ENCODE measurements at places on chromosomes 11 and 22. TPM values are rescaled to one million over a fixed set of nuclear protein-coding genes. Genes with fewer than 3 reads are reported as not detected.

The RAB39A gene
- total RNA-seq: not detected

The TRIM49D1 gene
- total RNA-seq: not detected

The CNTF gene
- 1.6 TPM for total RNA-seq

The CRACR2B gene
- total RNA-seq: 3.9 TPM

The ZFTA gene
- 34.3 TPM for total RNA-seq

GRCh38 chr22:46969961-46970360 is 207.5 kb downstream of the TBC1D22A start:
- H3K4me1 ChIP-seq: peaks cover 1% of the 10 kb centered on the region
- H3K27me3 ChIP-seq: no peaks in the 10 kb centered on the region
- no peak overlapping the region for H3K27ac ChIP-seq
- H3K4me3 ChIP-seq: no peak overlapping the region
- no peaks in the 10 kb centered on the region for H3K36me3 ChIP-seq

GRCh38 chr11:67639438-67639859 is at the start of gene TBX10:
TSS of gene TBX10 (minus strand) at chr11:67639763. CDS start at chr11:67639472, 291 bp downstream.
- no peak for DNase-seq
- H3K27ac ChIP-seq: no peak within 1 kb of the TSS
- peaks cover 2% of the 10 kb centered on the region for H3K27me3 ChIP-seq
- H3K4me3 ChIP-seq: no peak within 1 kb of the TSS
- no peaks in the 10 kb centered on the region for H3K36me3 ChIP-seq
- no peaks in the 10 kb centered on the region for H3K4me1 ChIP-seq

DNA sequence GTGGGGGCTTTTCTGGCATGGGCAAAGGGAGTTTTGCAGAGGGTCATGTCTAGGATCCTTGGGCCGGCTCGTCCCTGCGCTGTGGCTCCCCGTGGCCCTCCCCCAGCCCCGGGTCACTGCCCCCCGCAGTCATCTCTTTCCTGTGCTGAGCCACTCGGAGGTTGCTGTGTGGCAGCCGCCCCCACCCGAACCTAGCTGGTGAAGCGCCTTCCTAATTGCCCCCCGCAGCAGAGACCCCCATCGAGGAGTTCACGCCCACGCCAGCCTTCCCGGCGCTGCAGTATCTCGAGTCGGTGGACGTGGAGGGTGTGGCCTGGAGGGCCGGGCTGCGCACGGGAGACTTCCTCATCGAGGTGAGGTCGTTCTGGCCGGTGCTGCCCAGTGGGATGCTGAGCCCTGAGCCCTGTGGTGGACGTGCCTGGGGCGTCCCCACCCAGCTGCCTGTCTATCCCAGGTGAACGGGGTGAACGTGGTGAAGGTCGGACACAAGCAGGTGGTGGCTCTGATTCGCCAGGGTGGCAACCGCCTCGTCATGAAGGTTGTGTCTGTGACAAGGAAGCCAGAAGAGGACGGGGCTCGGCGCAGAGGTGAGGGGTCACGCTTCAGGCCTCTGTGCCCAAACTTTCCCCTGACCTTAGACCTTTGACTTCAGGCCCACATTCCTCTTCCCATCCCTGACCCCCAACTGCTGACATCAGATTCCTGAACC is 32.0 kb downstream of the SHANK3 start:
- no peaks in the 10 kb centered on the region for H3K36me3 ChIP-seq
- peaks cover 18% of the 10 kb centered on the region for H3K4me1 ChIP-seq
- no peak for DNase-seq
- no peaks in the 10 kb centered on the region for H3K27me3 ChIP-seq
- H3K27ac ChIP-seq: no peak overlapping the region

- H3K4me3 ChIP-seq: peak overlapping the region; percentile 27
- DNase-seq: no peak
- H3K27me3 ChIP-seq: peaks cover 4% of the 10 kb centered on the region
- H3K4me1 ChIP-seq: peaks cover 72% of the 10 kb centered on the region
- peak overlapping the region; percentile 88 for H3K27ac ChIP-seq
Measured at GRCh38 chr11:45091563-45092403, 54.7 kb upstream of the PRDM11 start.

- no peaks in the 10 kb centered on the region for H3K27me3 ChIP-seq
- H3K27ac ChIP-seq: peak overlapping the region; percentile 99
- peak overlapping the region; percentile 50 for H3K4me3 ChIP-seq
- H3K4me1 ChIP-seq: peaks cover 83% of the 10 kb centered on the region
- H3K36me3 ChIP-seq: peaks cover 35% of the 10 kb centered on the region
Measured at GRCh38 chr11:68371171-68372041, 59.0 kb downstream of the LRP5 start.

- H3K27me3 ChIP-seq: no peaks in the 10 kb centered on the region
- peaks cover 17% of the 10 kb centered on the region for H3K36me3 ChIP-seq
- peaks cover 38% of the 10 kb centered on the region for H3K4me1 ChIP-seq
- no peak for DNase-seq
- no peak overlapping the region for H3K4me3 ChIP-seq
Measured at GRCh38 chr22:45531441-45532234, 29.0 kb downstream of the FBLN1 start.

GRCh38 chr11:95415837-95416304 is 184.9 kb upstream of the SESN3 start:
- H3K4me1 ChIP-seq: no peaks in the 10 kb centered on the region
- H3K4me3 ChIP-seq: no peak overlapping the region
- H3K27me3 ChIP-seq: peaks cover 16% of the 10 kb centered on the region
- no peak for DNase-seq
- H3K27ac ChIP-seq: no peak overlapping the region
- H3K36me3 ChIP-seq: no peaks in the 10 kb centered on the region

DNA sequence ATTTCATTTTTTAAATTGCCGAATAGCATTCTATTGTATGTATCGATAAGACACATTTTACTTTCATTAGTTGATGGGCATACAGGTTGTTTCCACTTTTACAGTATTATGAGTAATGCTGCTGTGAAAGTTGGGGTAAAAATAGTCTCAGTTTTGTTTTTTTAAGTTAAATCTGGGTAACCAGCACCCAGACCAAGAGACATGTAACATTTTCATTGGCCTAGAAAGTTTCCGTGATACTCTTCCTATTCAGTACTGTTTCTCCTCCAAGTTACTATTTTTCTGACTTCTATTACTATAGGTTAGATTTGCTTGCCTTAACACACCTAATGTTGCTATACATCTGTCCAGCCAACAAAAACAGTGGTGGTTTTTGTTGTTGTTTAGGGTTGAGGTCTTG is 12.3 kb downstream of the IPO7 start:
- H3K4me1 ChIP-seq: peaks cover 29% of the 10 kb centered on the region
- no peak overlapping the region for H3K4me3 ChIP-seq
- peak overlapping the region; percentile 28 for H3K27ac ChIP-seq
- no peak for DNase-seq

GRCh38 chr11:63229815-63230214 is 13.6 kb downstream of the SLC22A25 start:
- no peaks in the 10 kb centered on the region for H3K4me1 ChIP-seq
- no peak overlapping the region for H3K4me3 ChIP-seq
- DNase-seq: no peak
- H3K27me3 ChIP-seq: no peaks in the 10 kb centered on the region

DNA sequence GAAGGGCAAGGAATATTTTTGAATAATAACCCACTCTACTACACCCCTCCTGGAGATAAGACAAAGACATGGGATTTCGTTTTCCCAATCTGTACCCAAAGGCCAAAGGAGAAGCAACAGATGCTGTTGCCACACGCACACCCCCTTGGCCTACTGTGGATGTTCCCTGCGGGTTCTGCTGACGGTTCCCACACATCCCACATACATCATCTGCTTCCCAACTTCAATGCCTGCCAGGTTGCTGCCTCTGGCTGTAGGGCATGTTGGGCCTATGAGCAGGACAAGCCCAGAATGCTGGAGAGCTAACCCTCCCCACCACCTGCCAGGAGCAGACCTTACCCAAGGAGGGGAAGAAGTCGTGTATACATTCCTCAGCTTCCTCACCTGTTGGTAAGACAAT is 13.6 kb upstream of the RBFOX2 start:
- no peak overlapping the region for H3K27ac ChIP-seq
- no peaks in the 10 kb centered on the region for H3K4me1 ChIP-seq
- DNase-seq: no peak
- peaks cover 13% of the 10 kb centered on the region for H3K27me3 ChIP-seq

DNA sequence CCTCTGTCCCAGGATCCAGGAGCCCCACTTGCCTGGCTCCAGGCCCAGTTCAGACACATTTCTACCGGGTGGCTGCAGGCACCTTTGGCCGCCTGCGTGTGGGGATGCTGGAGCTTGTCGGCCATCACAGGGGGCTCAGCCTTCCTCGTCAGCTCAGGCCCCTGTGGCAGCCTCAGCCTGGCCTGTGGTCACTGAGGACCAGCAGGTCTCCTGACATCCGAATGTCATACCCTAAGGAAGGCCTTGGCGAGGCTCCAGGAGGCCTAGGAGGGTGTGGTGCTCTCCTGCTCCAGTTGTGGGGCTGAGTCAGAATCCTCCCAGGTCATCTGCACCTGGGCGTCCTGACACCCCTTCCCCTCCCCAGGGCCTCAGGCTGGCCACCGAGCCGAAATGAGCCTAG is 14.9 kb upstream of the SOX10 start:
- no peaks in the 10 kb centered on the region for H3K27me3 ChIP-seq
- H3K36me3 ChIP-seq: no peaks in the 10 kb centered on the region
- DNase-seq: no peak
- H3K4me1 ChIP-seq: peaks cover 23% of the 10 kb centered on the region

- H3K36me3 ChIP-seq: no peaks in the 10 kb centered on the region
- H3K4me3 ChIP-seq: no peak overlapping the region
- peaks cover 31% of the 10 kb centered on the region for H3K4me1 ChIP-seq
- no peak for DNase-seq
Measured at GRCh38 chr11:95647871-95648270, 141.7 kb downstream of the FAM76B start.

DNA sequence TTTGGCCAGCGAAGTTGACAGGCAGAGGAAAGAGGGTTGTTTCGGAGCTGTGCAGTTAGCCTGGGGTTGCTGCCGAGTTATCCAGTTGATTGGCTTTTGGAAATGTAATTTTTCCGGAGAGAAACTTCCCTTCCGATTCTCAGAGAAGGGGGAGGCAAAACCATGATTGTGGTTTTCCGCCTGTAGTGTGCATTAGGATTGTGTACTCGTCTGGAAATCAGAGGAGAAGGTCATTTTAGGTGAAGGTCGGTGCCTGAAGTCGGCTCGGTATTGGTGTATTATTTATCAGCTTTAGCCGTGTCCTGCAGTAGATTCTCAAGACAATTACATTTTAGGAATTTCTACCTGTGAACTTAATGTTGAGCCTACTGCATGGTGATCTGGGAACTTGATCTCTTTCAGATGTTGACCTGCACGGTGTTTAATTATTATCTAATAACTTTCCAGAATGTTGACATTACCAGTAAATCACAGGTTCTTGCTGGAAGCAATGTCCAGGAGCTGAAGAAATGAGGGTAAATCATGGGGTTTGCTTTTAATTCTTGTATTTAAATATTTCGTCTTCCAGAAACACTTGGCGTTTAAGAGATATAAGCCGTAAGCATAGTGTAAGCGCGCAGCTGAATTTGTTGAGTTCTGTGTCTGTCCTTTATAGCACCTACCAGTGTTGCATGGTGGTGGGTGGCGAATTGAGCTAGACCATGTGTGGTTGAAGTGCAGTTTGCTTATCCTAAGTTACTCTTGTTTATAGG is 1.3 kb downstream of the ARHGEF12 start:
- no peaks in the 10 kb centered on the region for H3K27me3 ChIP-seq
- peaks cover 50% of the 10 kb centered on the region for H3K4me1 ChIP-seq
- peak overlapping the region; percentile 96 for H3K4me3 ChIP-seq
- no peak for DNase-seq

DNA sequence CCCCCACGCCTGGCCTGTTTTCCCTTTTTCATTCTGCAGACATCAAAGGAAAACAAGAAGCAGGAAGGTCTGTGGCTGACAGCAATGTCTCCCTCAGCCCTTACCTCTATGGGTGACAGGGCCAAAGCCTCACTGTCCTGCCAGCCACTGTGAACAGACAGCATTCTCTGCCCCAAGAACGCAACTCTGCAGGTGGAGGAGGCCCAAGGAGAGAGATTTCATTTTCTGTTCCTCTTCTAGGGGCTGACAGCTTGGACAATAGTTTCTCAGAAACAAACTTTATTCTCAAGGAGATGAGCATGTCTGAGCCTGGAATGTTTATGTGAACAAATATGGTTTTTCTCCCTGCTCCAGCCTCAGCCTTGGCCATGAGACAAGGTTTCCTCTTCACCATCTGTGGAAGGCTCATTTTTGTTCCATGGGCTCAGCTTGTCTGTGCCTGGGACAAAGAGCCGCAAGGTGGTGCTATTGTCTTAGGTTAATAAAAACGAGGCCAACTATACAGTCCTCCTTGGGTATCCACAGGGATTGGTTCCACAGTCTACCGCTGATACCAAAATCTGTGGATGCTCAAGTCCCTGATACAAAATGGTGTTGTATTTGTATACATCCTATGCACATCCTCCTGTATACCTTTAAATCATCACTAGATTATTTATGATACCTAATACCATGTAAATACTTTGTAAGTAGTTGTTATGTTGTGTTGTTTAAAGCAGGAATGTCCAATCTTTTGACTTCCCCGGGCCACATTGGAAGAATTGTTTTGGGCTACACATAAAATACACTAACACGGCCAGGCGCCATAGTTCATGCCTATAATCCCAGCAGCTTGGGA is 5.8 kb downstream of the PIWIL3 start:
- H3K27me3 ChIP-seq: peaks cover 33% of the 10 kb centered on the region
- DNase-seq: peak; percentile 57
- no peak overlapping the region for H3K27ac ChIP-seq
- H3K4me1 ChIP-seq: no peaks in the 10 kb centered on the region
- no peak overlapping the region for H3K4me3 ChIP-seq

GRCh38 chr22:38940811-38941384 is 16.5 kb upstream of the APOBEC3A start:
- no peaks in the 10 kb centered on the region for H3K36me3 ChIP-seq
- no peak overlapping the region for H3K4me3 ChIP-seq
- no peak overlapping the region for H3K27ac ChIP-seq
- H3K4me1 ChIP-seq: no peaks in the 10 kb centered on the region

GRCh38 chr11:62694455-62695167 is 5.3 kb upstream of the LRRN4CL start:
- DNase-seq: no peak
- peaks cover 19% of the 10 kb centered on the region for H3K36me3 ChIP-seq
- H3K4me1 ChIP-seq: peaks cover 4% of the 10 kb centered on the region
- H3K27ac ChIP-seq: no peak overlapping the region
